Stimulated activated CD4-positive, alpha-beta T cell treated with anti-CD3 and anti-CD28 coated beads, Interleukin-1b, Interleukin-23, amount 100 ng/mL, for 1 hour (primary cell): ENCODE measurements at places on chromosomes 5 and 9.

DNA sequence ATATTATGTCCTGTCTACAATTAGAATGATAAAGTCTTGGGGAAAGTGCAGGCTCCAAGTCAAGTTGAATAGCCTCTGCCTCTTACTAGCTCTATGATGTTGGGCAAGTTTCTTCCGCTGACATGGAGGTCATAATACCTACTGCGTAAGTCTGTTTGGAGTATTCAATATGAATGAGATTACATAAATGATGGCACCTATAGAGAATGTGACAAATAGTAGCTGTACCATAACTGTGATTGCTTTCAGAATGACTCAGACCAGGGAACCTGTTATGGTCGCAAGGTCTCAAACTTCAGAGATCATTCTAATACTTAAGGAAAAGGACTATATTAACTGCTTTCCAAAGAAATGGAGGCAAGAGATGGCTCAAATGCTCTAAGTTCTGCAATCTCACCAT lies 94.0 kb upstream of the ABCA1 start:
- DNase-seq = no peak

GRCh38 chr5:16679863-16680262 lies 63.1 kb upstream of the RETREG1 start:
- no peak for DNase-seq

DNA sequence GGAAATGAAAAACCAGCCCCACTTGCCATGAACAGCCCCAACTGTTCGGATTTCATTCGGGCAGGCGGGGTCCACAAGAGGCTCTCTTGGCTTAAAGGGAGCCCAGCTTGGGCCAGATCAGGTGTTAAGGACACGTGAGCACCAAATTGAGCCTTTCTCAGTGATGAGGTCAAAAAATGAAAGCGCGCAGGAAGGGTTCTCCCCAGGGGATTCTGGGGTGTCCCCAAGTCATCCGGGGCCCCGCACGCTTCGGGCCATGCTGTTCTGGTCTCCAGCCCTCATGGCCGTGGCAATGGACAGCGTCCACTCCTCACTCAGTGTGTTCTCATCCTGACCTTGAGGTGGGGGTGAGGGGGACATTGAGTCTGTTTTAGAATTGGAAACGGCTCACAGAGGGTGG lies 10.9 kb downstream of the AK1 start:
- no peak for DNase-seq

DNA sequence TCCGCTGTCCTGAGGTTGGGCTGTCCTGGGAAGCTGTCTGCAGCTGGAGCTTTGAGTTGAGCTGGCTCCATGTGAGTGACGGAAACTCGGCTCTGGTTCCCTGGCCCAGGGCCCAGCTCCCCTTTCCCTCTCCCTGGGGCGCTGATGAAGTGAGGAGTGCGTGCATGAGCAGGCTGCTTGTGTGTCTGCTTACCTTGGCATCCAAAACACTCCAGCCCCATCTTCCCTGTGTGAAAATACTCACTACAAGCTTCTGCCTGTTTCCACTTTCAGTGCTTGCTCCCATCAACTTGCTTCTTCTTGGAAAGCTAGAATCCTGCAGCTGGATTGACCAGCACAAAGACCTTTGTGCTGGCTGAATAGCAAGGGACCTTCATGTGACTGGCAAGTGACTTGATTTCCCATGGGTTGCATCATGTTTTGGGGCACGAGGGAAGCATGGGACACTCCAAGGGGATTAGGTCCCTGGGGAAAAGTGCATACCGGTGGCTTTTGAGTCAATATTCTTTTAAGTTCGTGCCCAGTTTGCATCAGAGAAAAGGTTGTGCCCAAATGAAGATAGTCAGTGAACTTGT lies 198.1 kb downstream of the GADD45G start:
- no peak for DNase-seq

DNA sequence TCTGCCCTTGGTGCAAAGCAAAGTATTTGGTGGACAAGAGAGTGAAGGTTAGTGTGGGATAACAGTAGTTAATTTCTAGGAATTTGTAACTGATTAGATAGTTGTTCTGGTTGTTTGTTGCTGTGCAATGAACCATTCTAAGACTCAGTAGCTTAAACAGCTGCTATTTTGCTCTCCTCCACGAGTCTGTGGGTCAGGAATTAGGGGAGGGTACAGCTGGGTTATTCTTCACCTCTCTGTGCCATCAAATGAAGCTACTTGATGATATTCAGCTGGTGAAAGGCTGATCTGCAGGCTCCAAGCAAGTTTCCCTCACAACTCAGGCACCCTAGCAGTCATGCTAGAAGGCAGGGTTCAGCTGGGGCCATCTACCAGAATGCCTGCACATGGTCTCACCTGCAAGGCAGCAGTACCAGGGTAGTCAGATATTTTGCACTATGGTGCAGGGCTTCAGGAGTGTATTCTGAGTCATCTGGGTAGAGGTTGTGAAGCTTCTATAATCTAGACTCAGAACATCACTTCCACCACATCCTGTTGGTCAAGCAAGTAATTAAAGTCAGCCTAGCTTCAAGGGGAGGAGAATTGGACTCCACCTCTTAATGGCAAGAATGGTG lies 159.5 kb upstream of the SLC28A3 start:
- DNase-seq = no peak

GRCh38 chr5:111143910-111144309 lies 51.8 kb downstream of the WDR36 start:
- DNase-seq = no peak

GRCh38 chr5:35788724-35789123 lies 68.0 kb upstream of the IL7R start:
- no peak for DNase-seq

GRCh38 chr9:72839085-72839484 lies 113.8 kb downstream of the ALDH1A1 start:
- no peak for DNase-seq

DNA sequence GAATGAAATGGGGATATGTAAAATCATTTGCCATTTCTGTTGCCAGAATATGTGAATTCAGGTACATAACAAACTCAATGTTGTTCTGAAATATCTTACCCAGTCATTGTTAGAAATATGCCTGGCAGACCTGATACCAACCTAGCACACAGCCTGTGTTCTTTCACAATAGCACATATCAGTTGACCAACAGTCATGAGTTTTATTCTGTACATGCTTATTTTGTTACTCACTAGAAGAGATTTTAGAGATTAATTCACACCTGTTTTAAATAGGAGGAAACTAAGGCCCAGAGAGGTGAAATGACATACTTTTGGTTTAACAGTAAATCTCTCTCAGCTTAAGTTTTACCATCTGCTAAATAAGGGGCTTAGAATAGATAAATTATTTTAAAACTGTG lies 8.4 kb upstream of the PPP1R2B start:
- DNase-seq = no peak

- no peak for DNase-seq
These were observed 481.3 kb downstream of the GADD45G start for GRCh38 chr9:90086101-90086511.

GRCh38 chr5:6355294-6355693 lies 23.1 kb downstream of the MED10 start:
- DNase-seq = no peak

- no peak for DNase-seq
These were observed 563.2 kb downstream of the NR2F1-AS1 start for GRCh38 chr5:93017849-93018248.

GRCh38 chr9:33820231-33820745 lies 3.3 kb downstream of the UBE2R2 start:
- no peak for DNase-seq

GRCh38 chr5:109053995-109054417 lies 306.3 kb downstream of the FER start:
- no peak for DNase-seq

GRCh38 chr9:28839778-28840430 lies 1266.6 kb upstream of the C9orf72 start:
- DNase-seq = no peak

DNA sequence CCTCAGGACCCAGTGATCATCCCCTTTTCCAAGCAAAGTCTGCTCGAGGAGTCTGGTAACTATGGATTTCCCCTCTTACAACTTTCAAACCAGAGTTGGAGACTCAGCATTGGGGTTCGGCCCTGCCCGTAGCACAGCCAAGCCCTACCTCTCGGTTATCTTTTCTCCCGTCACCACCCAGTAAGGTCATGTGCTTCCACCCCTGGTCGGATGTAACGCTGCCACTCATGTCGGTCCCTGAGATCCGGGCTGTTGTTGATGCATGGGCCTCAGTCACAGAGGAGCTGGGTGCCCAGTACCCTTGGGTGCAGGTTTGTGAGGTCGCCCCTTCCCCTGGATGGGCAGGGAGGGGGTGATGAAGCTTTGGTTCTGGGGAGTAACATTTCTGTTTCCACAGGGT lies 1.2 kb downstream of the GALT start:
- no peak for DNase-seq

GRCh38 chr5:91794455-91794854 lies 411.3 kb upstream of the ARRDC3 start:
- DNase-seq = no peak

DNA sequence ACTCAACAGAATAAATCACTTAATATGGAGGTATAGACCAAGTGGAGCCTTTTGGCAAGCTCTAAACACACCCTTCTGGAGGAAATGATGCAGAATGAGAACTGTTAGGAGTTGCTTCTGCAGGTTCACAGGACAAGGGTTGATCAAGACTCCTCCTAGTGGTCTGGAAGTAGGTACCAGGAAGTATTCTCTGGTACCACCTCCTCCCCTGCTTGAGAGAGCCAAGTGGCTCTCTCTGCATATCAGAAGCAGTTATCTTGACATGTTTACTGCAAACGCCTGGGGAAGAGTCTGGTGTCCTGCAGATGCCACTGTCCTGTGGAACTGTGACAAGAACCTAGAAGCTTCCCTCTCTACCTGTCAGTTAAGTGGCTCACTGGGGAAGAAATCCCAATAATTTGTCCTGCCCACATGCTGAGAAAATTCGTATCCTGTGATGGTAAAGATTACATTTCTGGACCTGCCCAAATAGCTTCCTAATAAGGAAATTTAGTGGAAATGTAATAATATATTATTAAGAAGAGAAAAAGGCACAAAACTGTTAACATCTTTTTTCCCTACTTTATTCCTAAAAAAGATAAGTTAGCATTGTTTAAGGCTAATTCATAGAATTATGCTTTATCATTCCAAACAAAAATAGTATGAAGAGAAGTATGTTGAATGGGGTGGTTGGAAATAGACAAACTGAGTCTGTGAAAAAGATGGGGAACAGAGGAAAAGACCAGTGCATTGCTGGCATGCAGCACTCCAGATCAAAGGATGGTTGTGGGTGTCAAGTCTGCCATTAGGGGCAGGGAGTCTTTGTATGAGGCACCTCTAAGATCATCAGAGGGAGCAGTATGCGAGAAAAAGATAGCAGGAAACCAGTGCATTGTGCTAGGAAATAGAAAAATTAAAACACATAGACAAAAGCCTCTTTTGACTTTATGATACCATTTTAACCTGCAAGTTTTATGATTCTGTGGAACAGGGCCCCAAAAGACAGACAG lies 118.8 kb downstream of the CDC42SE2 start:
- DNase-seq = no peak

DNA sequence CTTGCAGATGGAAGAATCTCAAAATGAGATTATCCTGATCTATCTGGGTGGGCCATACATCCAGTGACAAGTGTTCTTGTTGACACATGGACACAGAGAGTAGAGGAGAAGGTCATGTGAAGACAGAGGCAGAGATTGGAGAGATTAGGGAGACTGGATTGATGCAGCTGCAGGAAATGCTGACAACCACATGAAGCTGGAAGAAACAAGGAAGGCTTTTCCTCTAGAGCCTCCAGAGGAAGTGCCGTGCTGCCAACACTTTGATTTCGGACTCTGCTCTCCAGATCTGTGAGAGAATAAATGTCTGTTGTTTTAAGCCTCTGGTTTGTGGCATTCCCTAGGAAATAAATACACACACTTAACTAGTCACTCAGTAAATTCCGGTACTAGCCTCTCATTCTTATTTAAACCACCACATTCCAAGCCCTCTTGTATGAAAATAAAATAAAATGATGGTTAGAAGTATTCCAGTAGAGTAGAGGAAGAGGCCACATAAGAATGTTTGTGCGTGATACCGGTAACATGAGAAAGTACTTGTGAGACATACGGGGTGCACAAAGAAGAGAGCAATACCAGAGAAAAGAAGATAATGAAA lies 110.9 kb upstream of the DMAC1 start:
- DNase-seq = no peak

DNA sequence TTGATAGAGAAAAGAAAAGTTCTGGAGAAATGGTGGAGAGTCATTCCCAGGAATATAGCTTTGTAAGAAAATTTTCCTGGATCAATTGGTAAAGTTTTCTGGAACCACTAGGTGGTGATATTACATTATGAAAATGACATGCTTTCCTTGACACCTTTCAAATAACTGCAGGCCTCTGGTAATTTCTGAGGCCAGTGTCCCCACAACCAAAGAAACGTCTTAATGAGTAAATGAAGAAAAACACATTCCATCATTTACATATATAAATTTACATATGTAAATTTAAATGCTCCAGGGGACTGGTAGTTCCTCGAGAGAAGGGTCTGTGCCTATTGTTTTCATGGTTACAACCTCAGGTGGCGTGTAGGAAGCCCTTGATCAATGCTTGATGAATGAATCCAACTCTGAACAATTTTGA lies 17.2 kb upstream of the RGS3 start:
- DNase-seq = no peak

GRCh38 chr5:132229236-132229635 lies 1.6 kb upstream of the P4HA2 start:
- DNase-seq = no peak

GRCh38 chr9:98865284-98865875 lies 57.9 kb downstream of the GALNT12 start:
- no peak for DNase-seq

GRCh38 chr5:152332716-152333460 lies 72.2 kb downstream of the NMUR2 start:
- no peak for DNase-seq
